Activated CD4-positive, alpha-beta T cell treated with anti-CD3 and anti-CD28 coated beads, Interleukin-2, amount 10 ng/mL, durations not matched to agents 24 days and 14 days (primary cell): ENCODE measurements at places on chromosomes 3 and 15.
A peak's percentile ranks its signal among the peaks of the same experiment; 100 is the strongest.

GRCh38 chr3:187689984-187690383 lies 12.4 kb downstream of the RTP2 start:
- H3K27ac ChIP-seq = no peak overlapping the region
- no peaks in the 10 kb centered on the region for H3K36me3 ChIP-seq
- H3K4me1 ChIP-seq = no peaks in the 10 kb centered on the region
- H3K4me3 ChIP-seq = no peak overlapping the region
- peaks cover 53% of the 10 kb centered on the region for H3K27me3 ChIP-seq
- DNase-seq = no peak

DNA sequence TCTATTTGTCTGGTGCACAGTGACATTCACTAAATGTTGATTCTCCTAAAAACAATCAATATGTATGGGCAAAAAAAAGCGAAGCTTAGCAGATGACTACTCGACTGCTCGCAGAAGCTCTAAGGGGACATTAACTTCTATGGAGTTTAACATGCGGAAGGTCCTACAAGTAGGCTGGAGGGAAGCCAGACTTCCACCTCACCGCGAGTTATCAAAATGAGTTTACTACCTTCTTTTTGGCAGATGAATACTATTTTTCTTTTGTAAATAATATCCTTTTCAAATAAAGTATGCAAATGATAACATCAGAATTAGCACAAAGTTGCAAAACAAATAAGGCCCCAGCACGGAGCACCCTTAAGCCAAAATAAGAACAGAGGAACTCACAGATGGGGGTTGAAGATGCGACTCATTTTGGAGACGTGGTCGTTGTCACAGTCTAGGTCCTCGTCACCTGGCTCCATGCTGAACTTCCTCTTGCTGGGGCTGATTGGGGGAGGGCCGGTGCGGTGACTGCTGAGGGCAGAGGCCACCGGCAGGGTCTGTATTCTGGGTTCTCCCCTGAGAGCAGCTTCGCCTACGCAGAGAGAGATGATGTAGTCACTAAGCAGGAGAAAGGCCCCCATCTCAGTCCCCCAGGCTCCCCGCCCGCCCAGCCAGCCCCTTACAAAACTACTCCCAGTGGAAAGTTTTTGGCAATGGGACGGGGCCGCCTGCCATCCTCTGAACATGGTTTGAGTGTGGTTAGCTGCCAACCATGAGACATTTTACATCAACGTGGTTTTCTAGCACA lies 42.1 kb downstream of the VGLL4 start:
- DNase-seq = no peak
- peaks cover 53% of the 10 kb centered on the region for H3K36me3 ChIP-seq
- no peak overlapping the region for H3K4me3 ChIP-seq

DNA sequence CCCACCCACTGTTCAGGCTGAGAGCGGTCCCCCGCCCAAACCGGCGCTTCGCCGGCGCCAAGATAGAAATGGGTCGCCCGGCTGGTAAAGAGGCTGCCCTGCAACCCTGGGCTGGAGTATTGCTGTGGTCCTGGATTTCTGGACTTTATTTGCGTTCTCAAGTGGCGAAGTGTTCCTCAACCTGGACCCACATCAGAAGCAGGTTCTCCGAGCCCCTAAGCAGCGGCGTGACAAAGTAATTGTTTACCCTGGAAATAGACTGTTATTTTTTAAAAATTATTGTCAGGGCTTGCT lies 481 bp upstream of the DYNC1LI1 start:
- H3K4me3 ChIP-seq = peak overlapping the region; percentile 88
- no peaks in the 10 kb centered on the region for H3K27me3 ChIP-seq
- peaks cover 6% of the 10 kb centered on the region for H3K36me3 ChIP-seq

GRCh38 chr3:107085261-107085660 lies 292.0 kb upstream of the CCDC54 start:
- no peak for DNase-seq
- H3K27ac ChIP-seq = no peak overlapping the region
- H3K4me1 ChIP-seq = no peaks in the 10 kb centered on the region
- H3K27me3 ChIP-seq = no peaks in the 10 kb centered on the region
- H3K36me3 ChIP-seq = no peaks in the 10 kb centered on the region
- H3K4me3 ChIP-seq = no peak overlapping the region
